Stimulated activated CD4-positive, alpha-beta T cell treated with anti-CD3 and anti-CD28 coated beads, Interleukin-12 subunit alpha, Interleukin-12 subunit beta, amount 100 ng/mL, for 4 hours (primary cell): ENCODE measurements at places on chromosomes 1 and 21.

DNA sequence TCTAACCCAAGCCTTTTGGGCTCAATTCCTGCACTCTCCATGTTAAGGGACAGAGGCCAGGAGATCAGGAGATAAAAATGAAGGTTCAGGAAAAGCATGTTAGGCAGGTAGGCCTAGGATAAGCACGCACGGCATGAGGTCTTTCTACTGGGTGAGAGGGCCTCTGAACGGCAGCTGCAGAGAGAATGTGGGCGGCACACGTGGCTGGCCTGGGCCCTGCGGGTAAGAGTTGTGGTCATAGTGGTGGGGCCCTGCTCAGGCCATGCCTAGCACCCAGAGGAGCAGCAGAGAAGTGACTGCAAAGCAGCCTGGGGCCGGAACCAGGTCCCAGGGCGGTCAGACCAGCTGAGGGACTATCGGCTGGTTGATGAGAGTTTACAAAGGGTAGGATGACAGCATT is 7.5 kb upstream of the FOXO6 start:
- DNase-seq = no peak

DNA sequence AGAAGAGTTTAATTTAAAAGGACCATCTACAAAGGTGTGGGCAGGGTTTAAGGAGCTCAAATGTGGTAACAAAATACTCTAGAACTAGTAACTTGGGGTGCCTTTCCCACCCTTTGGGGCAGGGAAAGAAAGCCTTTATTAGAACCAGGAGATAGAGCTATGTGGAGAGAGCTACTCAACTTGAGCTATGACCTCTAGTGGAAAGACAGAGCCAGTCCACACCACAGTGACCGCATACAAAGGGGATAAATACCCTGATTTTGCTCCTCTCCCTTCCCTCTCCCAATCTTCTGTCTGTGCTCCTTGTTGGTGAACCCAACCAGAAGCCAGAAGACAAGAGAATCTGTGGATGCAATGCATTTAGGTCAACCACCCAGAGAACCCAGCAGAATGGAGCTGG is 54.4 kb upstream of the JAK1 start:
- no peak for DNase-seq

- DNase-seq = no peak
Observed at GRCh38 chr1:13751985-13752384, 52.0 kb downstream of the PRDM2 start.

- no peak for DNase-seq
Observed at GRCh38 chr1:56569661-56570060, 9.7 kb downstream of the PLPP3 start.

DNA sequence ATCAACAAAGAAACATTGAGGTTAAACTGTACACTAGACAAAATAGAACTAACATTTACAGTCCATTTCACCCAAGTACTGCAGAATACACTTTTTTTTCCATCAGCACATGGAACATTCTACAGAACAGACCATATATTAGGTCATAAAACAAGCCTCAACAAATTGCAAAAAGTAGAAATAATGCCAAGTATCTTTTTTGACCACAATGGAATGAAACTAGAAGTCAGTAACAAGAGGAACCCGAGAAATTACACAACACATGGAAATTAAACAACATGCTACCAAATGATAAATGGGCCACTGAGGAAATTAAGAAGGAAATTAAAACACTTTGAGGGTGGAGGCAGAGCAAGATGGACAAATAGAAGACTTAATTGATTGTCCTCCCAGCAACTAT is 8.4 kb upstream of the C1orf185 start:
- DNase-seq = no peak

- no peak for DNase-seq
Observed at GRCh38 chr21:43783098-43783700, 6.2 kb upstream of the RRP1 start.

- no peak for DNase-seq
Observed at GRCh38 chr1:47440599-47441081, 2.8 kb downstream of the FOXD2 start.

DNA sequence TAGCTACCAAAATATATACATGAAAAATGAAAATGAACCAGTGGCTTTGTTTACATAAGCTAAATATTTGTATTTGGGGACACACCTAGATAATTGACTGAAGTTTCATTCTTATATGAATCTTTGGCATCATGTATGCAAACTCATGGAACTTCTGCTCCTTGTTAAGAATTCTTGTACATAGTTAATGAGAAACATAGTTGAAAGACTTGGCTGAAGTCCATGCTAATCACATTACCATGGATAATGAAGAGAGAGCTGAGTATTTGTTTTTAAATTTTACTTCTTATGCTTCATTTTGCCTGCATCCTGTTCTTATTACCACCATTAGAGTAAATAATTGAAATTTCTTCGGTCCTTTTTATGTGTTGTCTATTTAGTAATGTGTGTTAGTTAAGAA is 108.8 kb downstream of the LRRC53 start:
- DNase-seq = no peak

GRCh38 chr1:38285807-38286530 is 239.4 kb upstream of the POU3F1 start:
- DNase-seq = no peak

GRCh38 chr1:157497987-157498735 is 54.2 kb downstream of the FCRL5 start:
- DNase-seq = no peak
